Fibroblast of gingiva (primary cell): ENCODE measurements at places on chromosomes 2 and 18.
A peak's percentile ranks its signal among the peaks of the same experiment; 100 is the strongest.

DNA sequence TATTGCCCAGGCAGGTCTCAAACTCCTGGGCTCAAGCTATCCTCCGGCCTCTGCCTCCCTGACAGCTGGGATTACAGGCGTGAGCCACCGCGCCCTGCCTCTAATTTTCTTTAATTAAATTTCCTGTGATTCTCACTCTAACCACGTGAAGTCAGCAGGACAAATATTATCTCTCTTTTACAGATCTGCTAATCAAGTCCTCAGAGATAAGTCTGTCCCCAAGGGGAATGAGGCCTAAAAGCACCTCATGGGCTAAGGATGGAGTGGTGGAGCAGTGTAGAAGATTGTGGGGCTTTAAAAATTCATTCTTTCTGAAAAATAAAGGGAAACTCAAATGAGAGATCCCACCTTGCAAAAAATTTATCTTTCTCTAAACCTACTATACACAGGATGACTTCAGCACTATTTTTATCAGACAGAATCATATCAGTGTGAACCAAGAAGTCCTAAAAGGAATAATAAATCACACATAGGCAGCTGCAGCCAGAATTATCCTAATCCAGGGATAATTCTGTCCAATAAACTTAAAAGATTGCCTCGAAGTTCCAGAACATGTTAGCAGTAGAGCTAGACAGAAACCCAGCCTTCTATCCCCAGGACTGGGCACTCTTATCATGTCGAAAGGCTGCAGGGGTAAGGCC, 38.3 kb upstream of the BMPR2 start:
- no peak for DNase-seq

- DNase-seq = no peak
Measured at GRCh38 chr2:120586507-120587278, 149.0 kb upstream of the GLI2 start.

GRCh38 chr2:48651158-48651790, 33.6 kb downstream of the GTF2A1L start:
- peak; percentile 88 for DNase-seq

GRCh38 chr2:22347306-22347705, 1037.7 kb upstream of the KLHL29 start:
- DNase-seq = no peak

GRCh38 chr2:49335546-49335945, 181.2 kb upstream of the FSHR start:
- DNase-seq = no peak

- no peak for DNase-seq
Measured at GRCh38 chr18:49070552-49070951, 119.8 kb upstream of the SMAD7 start.

DNA sequence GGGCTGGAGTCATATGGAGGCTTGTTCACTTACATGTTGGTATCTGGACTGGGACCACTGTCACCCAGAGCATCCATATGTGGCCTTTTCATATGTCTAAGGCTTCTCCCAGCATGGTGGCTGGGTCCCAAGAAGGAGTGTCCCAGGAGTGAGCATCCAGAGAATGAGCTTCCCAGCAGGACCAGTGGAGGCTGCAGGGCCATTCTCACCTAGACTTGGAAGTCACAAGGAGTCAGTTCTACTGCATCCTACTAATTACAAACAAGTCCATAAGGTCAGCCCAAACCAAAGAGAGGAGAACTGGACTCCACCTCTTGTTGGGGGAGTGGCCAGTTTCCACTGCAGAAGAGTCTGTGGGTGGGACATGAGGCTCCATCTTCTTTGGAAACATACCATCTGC, 5.1 kb upstream of the TEX51 start:
- no peak for DNase-seq

- no peak for DNase-seq
Measured at GRCh38 chr2:69939722-69940121, 21.7 kb downstream of the ASPRV1 start.

DNA sequence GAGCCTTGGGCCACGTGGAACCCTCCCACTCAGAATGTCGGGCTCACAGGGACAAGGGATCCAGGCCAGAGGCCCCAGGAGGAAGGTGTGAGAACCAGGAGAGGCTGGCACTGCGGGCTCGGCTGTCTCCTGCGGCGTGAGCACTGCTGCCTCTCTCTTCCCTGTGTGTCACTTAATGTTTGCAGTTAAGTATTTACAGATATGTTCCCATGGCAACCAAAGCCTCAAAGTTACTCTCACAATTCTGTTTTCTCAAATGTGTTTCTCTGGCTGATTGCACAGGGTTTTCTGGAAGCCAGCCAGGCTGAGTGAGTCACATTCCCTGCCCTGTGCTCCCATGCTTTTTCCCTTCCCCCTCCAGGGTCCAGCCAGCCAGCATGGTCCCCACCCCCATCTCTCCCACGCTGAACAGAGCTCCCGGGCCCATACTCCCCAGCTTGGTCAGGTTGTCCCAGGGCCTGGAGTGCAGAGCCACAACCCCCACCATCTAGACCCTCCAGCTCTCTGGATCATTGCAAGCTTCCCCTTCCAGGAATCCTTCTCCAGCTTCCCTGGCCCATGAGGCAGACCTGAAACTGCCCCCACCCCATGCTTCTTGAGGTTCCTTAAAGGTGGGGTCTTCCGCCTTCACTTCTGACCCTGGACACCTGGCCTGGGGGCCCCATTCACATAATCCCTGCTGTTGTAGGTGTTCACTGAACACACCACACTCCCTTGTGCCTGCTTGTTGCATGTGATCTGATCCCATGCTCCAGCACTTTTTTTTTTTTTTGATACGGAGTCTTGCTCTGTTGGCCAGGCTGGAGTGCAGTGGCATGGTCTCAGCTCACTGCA, 265.9 kb downstream of the CELF4 start:
- peak; percentile 89 for DNase-seq

- DNase-seq = no peak
Measured at GRCh38 chr2:173264603-173265366, 89.9 kb upstream of the CDCA7 start.

GRCh38 chr2:38504169-38504568, 98.6 kb downstream of the HNRNPLL start:
- no peak for DNase-seq

DNA sequence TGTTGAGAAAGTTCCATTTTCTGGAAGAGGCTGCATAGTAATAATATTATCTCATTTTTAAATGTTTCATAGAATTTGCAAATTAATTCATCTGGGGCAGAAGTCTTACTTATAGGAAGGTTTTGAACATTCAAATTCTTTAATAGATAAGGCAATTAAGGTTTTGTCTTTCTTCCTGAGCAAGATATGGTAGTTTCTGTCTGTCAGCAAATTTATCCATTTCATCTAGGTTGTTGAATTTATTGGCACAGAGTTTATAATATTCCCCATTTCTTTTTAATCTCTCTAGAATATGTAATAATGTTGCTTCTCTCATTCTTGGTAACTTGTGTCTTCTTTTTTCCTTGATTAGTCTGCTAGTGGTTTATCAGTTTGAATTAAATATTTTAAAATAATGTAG, 90.2 kb upstream of the EPB41L5 start:
- DNase-seq = no peak

DNA sequence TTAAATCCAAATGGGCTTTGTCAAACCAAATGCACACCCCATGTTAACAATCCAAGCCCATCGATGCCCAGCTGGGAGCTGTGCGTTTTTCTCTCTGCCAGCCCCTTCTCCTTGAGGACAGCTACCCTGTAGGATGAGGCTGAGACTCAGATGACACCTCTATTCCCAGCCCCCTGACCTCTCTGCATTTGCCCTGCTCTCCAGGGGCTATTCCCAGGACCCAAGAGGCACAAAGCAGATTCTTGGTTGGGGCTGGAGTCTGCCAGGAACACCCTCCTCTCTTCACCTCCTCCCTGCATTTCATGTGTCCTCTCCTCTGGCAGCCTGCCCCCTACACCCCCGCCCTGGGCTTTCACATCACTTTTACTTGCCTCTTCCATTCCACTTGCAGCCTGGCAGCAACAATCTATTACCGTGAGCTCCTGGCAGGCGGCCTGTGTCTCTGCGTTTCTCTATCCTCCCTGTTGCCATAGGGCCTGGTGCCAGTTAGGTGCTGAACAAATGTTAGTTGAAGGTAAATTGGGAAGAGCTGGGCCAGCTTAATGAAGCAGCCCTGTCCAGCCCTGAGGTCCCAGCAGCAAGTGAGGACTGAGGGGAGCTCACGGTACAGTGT, 51.8 kb downstream of the ADD2 start:
- no peak for DNase-seq

DNA sequence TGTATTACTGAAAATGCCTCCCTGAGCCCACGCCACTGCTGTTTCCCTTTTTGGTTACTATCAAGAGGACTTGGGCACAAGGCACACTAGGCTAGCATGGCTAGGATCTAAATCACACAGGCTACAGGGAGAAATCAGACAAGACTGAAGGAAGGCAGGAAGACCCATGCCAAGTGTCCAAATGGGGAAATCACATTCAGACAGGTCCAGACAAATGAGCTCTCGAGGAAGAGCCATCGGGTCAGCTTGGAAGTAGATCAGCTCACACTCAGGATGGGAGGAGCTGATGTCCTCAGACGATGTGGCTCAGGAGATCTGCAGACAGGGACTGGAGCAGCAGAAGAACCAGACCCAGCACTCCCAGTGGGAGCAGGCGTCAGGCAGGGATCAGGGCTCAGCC, 113.2 kb downstream of the COL6A3 start:
- no peak for DNase-seq

GRCh38 chr2:54834721-54835120, 111.3 kb downstream of the EML6 start:
- DNase-seq = no peak

DNA sequence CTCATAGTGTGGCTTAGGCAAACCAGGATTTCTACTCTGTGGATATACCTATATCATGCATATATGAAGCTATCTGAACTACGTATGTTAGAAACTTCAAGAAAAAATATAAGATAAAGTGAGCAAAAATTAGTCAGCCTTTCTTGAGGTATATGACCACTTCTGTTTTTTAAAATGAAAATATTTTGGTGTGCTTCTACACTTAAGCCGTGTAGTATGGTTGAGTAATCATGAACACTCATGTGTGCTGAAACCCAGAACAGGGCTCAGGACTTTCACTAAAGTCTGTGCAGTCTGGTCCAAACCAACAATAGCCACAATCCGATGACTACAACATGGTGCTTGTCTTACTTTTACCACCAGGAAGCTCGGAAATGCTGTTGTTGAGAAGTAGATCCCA, 48.9 kb upstream of the TMEM177 start:
- no peak for DNase-seq

- DNase-seq = peak; percentile 78
Measured at GRCh38 chr2:188050726-188051125, 240.9 kb upstream of the GULP1 start.
